Vagina (tissue), 2 donors: ENCODE measurements at places on chromosomes 12 and 14.

DNA sequence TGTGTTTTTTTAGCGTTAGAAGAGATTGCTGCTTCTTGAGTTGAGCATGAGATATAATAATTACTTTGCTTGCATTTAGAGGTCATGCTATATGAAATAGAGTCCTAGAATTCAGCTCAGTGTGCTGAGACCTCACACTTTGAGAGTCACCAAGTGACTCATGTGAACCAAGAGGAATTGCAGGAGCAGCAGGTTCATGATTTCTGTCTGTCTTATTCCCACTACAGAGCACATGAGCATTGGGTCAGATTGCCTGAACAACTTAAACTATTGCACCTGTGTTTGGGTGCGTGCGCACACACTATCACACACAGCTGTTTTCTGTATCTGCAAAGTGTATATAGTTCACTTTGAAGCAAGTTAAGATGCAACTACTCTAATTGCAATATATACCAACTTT lies 109.3 kb downstream of the FGD4 start:
- peaks cover 17% of the 10 kb centered on the region for H3K4me1 ChIP-seq
- H3K36me3 ChIP-seq, result no peaks in the 10 kb centered on the region
- no peak overlapping the region for H3K4me3 ChIP-seq
- H3K27ac ChIP-seq, result no peak overlapping the region
- no peaks in the 10 kb centered on the region for H3K27me3 ChIP-seq

GRCh38 chr12:124665511-124665910 lies 98.1 kb upstream of the NCOR2 start:
- no peak overlapping the region for H3K4me3 ChIP-seq
- H3K4me1 ChIP-seq, result no peaks in the 10 kb centered on the region
- no peak for DNase-seq

DNA sequence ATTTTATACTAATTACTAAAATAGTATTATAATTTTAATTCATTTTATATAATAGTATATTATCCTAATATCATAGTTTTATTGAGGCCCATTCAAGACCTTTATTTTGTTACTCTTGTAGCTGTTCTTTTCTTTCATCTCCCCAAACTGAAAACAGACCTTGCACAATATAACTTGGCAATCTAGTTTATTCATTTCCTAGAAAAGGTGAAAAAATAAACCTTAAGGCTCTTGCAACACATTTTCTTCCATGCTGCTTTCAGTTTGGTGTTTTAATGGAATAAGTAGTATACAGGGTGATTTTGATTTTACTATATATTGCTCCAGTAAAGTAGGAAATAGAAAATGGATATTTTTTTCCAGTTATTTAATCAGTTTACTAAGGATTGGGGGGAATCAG lies 174.0 kb downstream of the SLC2A13 start:
- no peaks in the 10 kb centered on the region for H3K4me1 ChIP-seq
- H3K4me3 ChIP-seq, result no peak overlapping the region
- no peak for DNase-seq
- no peaks in the 10 kb centered on the region for H3K27me3 ChIP-seq
- H3K36me3 ChIP-seq, result no peaks in the 10 kb centered on the region

DNA sequence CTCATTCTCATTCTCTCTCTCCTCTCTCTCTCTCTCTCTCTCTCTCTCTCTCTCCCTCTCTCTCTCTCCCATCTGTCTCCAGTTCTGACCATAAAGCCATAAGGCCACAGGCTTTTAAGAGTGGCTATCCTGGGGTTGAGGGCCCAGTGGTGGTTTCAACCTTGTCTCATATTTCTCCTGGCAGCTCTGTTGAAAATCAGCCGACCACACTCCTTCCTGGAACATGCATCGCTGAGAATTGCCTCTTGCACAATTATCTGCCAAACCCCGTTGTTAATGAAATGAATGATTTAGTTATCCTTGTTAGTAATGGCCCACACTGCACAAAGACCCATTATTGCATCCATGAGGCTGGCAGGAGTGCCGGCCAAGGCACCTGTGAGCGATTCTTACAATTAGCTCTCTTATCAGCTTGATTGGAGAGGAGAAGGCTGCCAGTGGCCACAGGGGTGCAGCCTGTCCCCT lies 30.4 kb upstream of the KCNA5 start:
- no peak overlapping the region for H3K4me3 ChIP-seq
- no peaks in the 10 kb centered on the region for H3K36me3 ChIP-seq
- H3K27me3 ChIP-seq, result no peaks in the 10 kb centered on the region

DNA sequence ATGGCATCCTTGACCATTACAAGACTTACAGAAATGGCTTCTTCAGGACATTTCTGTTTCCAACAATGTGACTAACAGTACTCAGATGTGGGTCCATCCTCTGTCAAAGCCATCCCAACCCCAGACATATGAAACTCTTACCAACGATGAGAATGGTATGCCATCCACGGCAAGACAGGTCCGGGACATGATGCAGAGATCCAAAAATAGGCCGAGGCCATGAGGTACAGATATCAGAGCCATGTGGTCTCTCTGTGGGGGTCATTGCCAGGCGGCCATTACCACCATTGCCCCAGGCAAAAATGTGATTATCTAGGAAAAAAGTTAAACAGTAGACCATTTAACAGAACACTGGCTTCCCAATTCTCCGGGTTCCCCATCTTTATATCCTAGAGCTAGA lies 27.5 kb downstream of the ZC2HC1C start:
- H3K27ac ChIP-seq, result no peak overlapping the region
- no peak overlapping the region for H3K4me3 ChIP-seq
- H3K36me3 ChIP-seq, result no peaks in the 10 kb centered on the region
- H3K4me1 ChIP-seq, result no peaks in the 10 kb centered on the region

DNA sequence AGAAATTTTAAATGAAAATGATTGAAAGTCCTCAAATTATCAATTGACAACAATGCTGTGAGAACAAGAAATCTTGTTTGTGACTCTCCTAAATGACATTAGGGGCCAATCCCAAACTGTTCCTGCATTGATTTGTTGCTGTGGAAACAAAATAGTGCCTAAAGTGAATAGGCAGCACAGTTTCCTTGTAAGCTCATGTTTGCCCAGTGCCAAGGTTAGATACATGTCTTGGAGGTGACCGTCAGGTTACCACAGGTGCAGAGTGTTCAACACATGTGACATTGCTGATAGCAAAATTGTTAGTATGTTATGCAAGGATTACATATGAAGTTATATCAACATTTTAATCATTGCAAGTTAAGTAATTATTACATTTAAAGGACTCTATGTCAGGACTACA lies 292.6 kb downstream of the ACSS3 start:
- no peaks in the 10 kb centered on the region for H3K4me1 ChIP-seq
- no peak overlapping the region for H3K4me3 ChIP-seq
- no peak for DNase-seq
- H3K27ac ChIP-seq, result no peak overlapping the region

DNA sequence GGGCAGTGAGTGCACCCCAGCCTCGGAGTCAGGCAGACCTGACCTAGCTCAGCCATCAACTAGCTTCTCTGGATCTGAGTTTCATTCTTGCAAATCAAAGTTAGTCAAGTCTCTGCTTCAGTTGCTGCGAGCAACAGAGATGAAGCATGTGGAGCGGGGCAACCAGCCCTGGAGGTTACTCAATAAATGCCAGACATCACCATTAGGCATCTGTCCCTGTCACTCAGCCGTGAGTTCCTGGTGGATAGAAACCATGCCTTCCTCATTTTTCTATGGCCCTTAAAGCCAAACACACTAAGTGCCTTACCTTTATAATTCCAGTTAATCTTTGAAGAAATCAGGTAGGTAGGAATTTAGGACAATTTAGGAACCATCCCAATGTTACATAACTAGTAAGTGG lies 19.3 kb downstream of the RFX4 start:
- no peak for DNase-seq
- no peaks in the 10 kb centered on the region for H3K4me1 ChIP-seq
- H3K27ac ChIP-seq, result no peak overlapping the region
- H3K36me3 ChIP-seq, result no peaks in the 10 kb centered on the region
- H3K27me3 ChIP-seq, result no peaks in the 10 kb centered on the region
